ENCODE measurements at places on chromosomes 3 and 15. TPM values are rescaled to one million over a fixed set of nuclear protein-coding genes. Genes with fewer than 3 reads are reported as not detected.

- no peak for DNase-seq
- no peaks in the 10 kb centered on the region for H3K4me1 ChIP-seq
- H3K27ac ChIP-seq: no peak overlapping the region
- no peaks in the 10 kb centered on the region for H3K27me3 ChIP-seq
- H3K4me3 ChIP-seq: no peak overlapping the region
Observed at GRCh38 chr3:173650596-173650995, 253.1 kb downstream of the NLGN1 start.

GRCh38 chr15:41799488-41799805, 25.2 kb downstream of the MAPKBP1 start:
- no peak overlapping the region for H3K4me3 ChIP-seq
- DNase-seq: no peak
- H3K4me1 ChIP-seq: no peaks in the 10 kb centered on the region
- no peak overlapping the region for H3K27ac ChIP-seq
- peaks cover 10% of the 10 kb centered on the region for H3K36me3 ChIP-seq

- no peak overlapping the region for H3K27ac ChIP-seq
- DNase-seq: no peak
- no peaks in the 10 kb centered on the region for H3K27me3 ChIP-seq
- no peaks in the 10 kb centered on the region for H3K36me3 ChIP-seq
- no peak overlapping the region for H3K4me3 ChIP-seq
Observed at GRCh38 chr3:85835857-85836440, 877.2 kb downstream of the CADM2 start.

- no peak overlapping the region for H3K27ac ChIP-seq
- H3K27me3 ChIP-seq: no peaks in the 10 kb centered on the region
- H3K4me3 ChIP-seq: no peak overlapping the region
Observed at GRCh38 chr3:45547764-45548680, 46.5 kb upstream of the LIMD1 start.

GRCh38 chr3:126777366-126777765, 73.3 kb downstream of the CHCHD6 start:
- H3K4me3 ChIP-seq: no peak overlapping the region
- no peaks in the 10 kb centered on the region for H3K4me1 ChIP-seq
- no peak for DNase-seq

- H3K27me3 ChIP-seq: no peaks in the 10 kb centered on the region
- H3K36me3 ChIP-seq: no peaks in the 10 kb centered on the region
- no peak for DNase-seq
- H3K4me3 ChIP-seq: no peak overlapping the region
- H3K27ac ChIP-seq: no peak overlapping the region
- H3K4me1 ChIP-seq: no peaks in the 10 kb centered on the region
Observed at GRCh38 chr3:143810953-143811265, 37.4 kb downstream of the SLC9A9 start.

- H3K36me3 ChIP-seq: no peaks in the 10 kb centered on the region
- no peak overlapping the region for H3K4me3 ChIP-seq
- no peak overlapping the region for H3K27ac ChIP-seq
- no peak for DNase-seq
- no peaks in the 10 kb centered on the region for H3K27me3 ChIP-seq
Observed at GRCh38 chr3:65575376-65575840, 463.3 kb downstream of the MAGI1 start.

- H3K4me1 ChIP-seq: no peaks in the 10 kb centered on the region
- H3K27me3 ChIP-seq: no peaks in the 10 kb centered on the region
- no peak for DNase-seq
- no peak overlapping the region for H3K27ac ChIP-seq
- no peak overlapping the region for H3K4me3 ChIP-seq
Observed at GRCh38 chr15:99365242-99365641, 114.0 kb downstream of the LRRC28 start.

GRCh38 chr15:67156834-67157233, 91.4 kb downstream of the SMAD3 start:
- no peak overlapping the region for H3K4me3 ChIP-seq
- DNase-seq: no peak
- H3K27ac ChIP-seq: no peak overlapping the region
- H3K4me1 ChIP-seq: peaks cover 14% of the 10 kb centered on the region
- no peaks in the 10 kb centered on the region for H3K27me3 ChIP-seq
- no peaks in the 10 kb centered on the region for H3K36me3 ChIP-seq

DNA sequence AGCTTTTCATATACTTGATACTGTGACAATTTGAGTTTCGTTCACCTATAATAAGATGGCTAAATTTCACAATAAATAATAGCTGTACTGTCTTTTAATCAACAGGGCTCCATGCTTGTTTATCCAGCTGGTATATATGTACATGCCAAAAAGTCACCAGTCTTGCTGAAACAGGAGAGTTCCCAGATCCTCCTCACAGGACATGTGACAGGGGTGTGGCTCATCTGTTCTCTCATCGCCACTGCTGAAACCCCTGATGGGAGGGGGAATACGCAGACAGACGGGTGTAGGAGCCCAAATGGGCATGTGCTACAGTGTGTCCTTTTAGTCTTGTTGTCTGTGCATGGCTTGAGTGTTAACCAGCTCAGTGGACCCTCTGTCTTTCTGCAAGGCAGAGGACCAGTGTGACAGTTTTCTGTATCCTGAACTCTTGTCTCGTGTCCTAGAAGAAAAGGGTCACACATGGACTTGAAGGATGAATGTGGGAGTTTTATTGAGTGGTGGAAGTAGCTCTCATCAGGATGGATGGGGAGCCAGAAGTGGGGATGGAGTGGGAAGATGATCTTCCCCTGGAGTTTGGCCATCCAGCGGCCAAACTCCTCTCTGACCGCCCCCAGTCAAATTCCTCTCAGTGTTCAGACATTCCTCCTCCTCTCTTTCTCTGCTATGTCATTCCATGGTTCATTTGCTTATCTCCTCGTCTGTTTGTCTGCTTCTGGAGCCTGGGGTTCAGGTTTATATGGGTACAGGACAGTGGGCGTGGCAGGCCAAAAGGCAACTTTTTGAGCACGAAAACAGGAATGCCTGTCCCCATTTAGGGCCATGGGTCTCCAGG, 113.1 kb upstream of the NECTIN3 start:
- no peak overlapping the region for H3K4me3 ChIP-seq
- H3K27me3 ChIP-seq: no peaks in the 10 kb centered on the region
- H3K4me1 ChIP-seq: no peaks in the 10 kb centered on the region

Gene GOLGA8Q
- not detected for total RNA-seq

Data from CD8-positive, alpha-beta memory T cell (primary cell).